Amygdala (tissue), 56 donors: ENCODE measurements at places on chromosomes 5 and 9.

GRCh38 chr5:23257656-23258055 is 249.8 kb upstream of the PRDM9 start:
- DNase-seq, result no peak

DNA sequence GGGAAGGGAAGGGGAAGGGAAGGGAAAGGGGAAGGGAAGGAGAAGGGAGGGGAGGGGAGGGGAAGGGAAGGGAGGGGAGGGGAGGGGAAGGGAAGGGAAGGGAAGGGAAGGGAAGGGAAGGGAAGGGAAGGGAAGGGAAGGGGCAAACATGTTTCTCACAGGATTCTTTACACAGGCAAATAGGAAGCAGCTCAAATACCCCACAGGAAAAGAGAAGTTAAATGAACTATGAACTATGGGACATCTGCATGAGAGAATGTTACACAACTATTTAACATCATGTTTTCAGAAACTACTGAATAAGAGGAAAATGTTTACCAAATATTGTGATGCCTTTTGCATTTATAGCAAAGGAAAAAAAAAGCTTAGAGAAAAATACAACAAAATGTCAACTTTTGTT is 125.4 kb upstream of the SLC30A5 start:
- DNase-seq, result no peak

GRCh38 chr5:34439601-34440000 is 216.5 kb upstream of the RAI14 start:
- DNase-seq, result no peak

DNA sequence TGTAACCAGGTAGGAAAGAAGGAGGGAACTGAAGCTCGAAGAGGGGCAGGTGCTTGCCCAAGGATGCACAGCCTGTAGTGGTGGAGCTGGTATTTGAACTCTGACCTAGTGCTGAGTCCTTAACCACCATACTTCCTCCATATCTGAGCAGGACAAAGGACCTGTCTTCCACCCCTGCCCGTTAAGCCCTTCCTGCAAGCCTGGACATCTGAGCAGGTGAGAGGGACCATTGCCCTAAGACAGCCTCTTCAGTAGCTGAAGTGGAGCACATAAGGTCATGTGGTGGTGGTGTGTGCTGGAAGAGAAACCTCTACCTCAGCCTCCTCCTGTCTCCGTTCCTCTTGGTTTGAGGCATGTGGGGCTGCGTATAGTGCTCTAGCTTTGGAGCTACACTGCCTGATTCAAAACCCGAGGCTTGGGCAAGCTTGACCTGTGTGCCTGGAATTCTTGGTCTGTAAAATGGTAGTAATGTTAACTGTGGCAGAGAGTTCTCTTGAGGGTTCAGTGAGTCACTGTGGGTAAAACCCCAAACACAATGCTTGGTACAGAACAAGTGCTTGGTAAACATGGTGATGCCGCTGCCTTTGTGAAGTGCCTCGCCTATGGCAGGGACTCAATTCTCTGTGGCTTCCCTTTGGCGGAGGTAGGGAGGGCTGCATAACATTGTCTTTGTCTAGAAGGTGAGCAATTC is 7.4 kb downstream of the GALNT10 start:
- no peak for DNase-seq

DNA sequence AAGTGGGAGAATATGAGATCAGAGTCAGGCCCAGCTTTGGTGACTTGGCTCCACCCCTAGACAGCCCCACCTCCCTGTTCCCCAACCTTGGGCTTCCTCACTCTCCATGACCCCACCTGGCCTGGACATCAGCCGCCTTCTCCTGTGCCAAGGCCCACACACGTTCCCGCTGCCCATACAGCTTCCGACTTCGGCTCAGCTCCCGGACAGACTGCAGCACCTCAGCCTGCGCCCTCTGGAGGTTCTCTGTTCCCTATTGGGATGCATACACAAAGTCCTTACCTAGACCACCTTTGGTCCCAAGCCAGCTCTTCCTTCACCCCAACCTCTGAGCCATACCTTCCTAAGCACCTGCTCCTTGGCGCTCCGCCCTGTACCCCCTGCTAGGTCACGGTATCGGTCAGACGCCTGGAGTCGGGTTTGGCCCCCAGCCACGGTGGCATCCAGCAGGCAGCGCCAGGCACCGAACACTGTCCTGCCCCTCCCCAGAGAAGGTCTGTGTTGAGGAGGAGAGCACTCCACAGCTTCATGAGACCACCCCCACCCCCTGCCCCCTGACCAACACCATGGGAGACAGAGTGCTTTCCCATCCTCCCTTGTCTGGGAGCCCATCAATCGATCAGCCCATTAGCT is 2.0 kb downstream of the FCHSD1 start:
- no peak for DNase-seq

GRCh38 chr9:117719161-117719920 is 15.1 kb downstream of the TLR4 start:
- no peak for DNase-seq

DNA sequence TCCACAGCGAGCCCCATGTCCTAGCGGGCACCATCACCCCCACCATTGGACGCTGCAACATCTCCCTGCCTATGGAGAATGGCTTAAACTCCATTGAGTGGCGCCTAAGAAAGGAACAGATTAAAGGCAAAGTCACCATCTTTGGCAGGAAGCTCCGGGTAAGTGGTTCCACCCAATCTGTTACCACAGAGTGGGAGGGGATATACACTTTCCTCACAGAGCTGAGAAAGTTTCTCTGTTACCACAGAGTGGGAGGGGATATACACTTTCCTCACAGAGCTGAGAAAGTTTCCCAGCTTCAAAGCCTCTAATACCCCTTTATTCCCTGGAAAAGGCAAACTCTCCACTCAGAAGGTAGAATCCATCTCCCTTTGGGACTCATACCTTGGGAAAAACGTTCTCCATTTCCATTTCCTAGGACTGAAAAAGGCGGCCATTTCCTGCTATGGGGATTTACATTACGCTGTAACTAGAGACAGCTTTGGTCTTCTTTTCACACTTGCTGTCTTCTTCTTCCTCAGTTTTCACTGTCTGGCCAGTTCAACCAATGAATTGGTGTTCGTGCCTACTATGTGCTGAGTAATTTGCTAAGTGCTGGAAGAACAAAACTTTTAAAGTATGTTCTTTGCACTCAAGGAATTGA is 63.4 kb upstream of the WWC1 start:
- no peak for DNase-seq

DNA sequence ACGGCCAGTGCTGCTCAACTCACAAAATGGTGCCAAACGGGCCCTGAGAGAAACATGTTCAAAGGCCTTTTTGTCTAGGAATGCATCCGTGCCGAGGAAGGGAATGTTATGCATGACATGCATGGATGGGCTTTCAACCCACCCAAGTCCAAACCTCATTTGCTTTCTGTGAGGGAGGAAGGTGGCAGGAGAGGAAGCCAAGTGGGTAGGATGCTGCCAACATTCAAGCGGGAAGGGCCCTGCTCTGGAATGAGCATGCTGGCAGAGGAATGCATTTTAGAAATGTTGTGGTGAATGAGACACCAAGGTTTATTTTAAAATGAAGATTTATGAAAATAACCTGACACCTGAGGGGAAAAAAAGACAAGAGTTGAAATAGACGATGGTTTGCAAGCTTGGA is 479.1 kb downstream of the CCDC171 start:
- DNase-seq, result no peak

- DNase-seq, result no peak
Measured at GRCh38 chr9:80012557-80013330, 441.0 kb downstream of the TLE4 start.

- no peak for DNase-seq
Measured at GRCh38 chr5:81829242-81829641, 78.3 kb upstream of the SSBP2 start.

DNA sequence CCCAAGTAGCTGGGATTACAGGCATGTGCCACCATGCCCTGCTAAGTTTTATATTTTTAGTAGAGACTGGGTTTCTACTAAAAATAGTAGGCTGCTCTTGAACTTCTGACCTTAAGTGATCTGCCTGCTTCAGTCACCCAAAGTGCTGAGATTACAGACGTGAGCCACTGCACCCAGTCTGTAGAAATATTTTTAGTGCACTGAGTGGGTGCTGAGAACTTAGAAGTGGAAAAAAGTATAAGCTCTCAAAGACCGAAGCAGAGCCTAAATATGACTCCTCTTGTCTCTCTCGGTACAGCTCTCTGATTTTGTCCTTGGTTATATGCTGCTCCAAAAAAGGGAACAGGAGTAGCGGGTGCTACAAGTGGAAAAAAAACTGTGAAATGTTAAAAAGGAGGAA is 353.8 kb upstream of the IZUMO3 start:
- DNase-seq, result no peak

- DNase-seq, result no peak
Measured at GRCh38 chr9:123753016-123753415, 176.9 kb downstream of the DENND1A start.

DNA sequence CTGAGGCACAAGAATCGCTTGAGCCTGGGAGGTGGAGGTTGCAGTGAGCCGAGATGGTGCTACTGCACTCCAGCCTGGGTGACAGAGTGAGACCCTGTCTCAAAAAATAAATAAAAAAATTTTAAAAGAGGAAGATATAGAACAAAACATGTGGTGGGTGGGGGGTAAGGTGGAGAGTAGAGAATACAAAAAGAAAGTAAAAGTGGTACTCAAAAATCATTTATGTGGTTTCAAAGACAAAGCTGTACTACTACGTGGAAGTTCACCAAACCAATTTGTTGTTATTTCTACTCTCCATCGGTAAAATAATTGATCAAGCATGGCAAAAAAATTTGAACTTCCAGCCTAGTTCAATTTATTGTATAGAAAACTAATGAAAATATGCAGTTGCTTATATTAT is 8.0 kb upstream of the OR13C3 start:
- DNase-seq, result no peak

DNA sequence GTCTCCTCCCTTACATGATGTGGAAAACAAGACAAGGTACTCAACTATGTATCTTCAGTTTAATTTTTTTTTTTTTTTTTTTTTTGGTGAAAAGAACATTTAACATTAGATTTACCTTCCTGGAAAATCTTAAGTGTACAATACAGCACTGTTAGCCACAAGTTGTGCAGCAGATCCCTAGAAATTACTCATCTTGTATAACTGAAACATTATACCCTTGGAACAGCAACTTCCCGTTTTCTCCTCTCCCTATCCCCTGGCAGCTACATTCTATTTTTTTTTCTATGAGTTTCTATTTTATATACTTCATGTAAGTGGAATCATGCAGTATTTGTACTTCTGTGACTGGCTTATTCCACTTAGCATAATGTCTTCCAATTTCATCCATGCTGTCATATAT is 421.9 kb upstream of the FTMT start:
- no peak for DNase-seq

- no peak for DNase-seq
Measured at GRCh38 chr9:117334101-117334500, 80.8 kb downstream of the ASTN2 start.

DNA sequence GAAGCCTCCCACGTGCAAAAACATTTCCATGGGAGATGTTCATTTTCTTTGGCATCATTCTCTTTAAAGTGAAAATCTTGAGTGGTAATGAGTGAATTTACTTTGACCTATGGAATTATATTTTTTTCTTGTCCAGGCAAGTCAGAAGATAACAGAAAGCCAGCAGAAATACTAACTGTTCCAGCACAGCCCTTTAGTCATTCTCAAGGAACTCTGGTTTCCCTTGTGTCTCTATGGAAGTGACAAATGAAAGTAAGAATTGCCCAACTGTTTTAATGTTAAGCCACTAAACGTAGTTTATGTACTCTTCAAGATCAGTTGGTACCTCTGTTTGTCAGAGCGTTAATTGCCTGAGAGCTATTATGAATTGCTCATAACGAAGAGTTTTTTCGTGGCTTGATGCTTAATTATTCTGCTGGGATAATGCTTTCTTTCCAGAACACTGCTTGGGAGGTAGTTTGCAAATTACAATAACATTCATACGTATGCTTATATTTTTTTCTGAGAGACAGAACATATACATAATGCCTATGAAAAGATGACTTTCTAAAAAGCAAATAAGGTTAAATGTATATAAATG is 84.5 kb upstream of the CER1 start:
- DNase-seq, result no peak

DNA sequence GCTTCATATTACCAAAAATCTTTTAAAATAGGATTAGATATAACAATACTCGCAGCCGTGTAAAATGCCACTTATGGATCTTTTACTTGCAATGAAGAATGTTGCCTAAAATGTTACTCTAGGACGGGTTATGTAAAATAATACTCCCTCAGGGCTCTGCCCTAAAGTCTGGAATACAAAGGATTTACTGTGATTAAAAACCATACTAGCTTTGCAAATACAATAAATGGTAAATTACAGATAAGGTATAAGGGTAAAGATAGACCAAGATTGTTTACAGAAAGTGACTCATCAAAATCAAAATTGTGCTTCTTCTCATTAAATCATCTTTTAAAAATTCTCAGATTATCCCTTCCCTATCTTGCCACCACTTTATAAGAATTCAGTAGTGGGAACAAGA is 163.6 kb downstream of the MEF2C start:
- no peak for DNase-seq

GRCh38 chr5:86974955-86975354 is 292.7 kb upstream of the RASA1 start:
- DNase-seq, result no peak

DNA sequence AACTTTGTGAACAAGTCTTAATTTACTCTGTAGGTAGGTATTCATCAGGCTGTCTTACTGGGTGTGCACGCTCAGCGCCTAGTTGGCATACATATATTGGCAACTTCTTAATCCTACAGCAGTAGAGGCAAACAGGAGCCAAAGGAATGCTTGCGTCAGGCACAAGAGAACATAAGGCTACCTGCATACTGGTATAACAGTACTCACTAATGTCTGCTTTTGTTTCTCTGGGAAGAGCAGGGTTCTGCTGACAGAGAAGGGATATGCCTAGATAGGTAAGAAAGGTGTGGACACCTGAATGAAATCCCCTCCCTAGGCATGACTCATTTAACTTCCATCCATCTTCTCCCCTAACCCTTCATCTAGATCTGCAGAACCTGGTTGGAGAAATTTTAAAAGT is 40.1 kb downstream of the ELL2 start:
- no peak for DNase-seq

DNA sequence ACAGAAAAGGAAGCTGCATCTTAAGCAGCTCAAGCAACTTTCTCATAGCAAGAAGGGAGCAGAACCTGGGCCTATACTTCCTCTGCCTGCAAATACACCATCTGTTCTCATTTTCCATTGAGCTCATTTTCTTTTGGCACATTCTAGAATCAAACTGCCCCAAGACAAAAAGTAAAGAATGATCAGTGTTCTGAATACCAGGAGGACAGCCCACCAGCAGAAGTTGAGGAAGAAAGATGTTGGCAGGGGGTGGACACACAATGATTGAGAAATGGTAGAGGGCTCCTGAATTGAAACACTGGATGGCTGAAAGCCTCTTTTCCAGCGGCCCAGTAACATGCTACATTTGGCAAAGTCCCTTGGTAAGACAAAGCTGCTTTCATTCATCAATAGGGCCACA is 171.8 kb downstream of the MED10 start:
- DNase-seq, result no peak

GRCh38 chr5:107325866-107326265 is 344.9 kb downstream of the EFNA5 start:
- no peak for DNase-seq

- no peak for DNase-seq
Measured at GRCh38 chr5:8184455-8185063, 315.6 kb downstream of the MTRR start.
